Testis (tissue), 5 donors: ENCODE measurements at places on chromosomes 6 and 20. TPM values are rescaled to one million over a fixed set of nuclear protein-coding genes. Genes with fewer than 3 reads are reported as not detected.

- DNase-seq: peak; percentile 55
Observed at GRCh38 chr6:28867086-28867409, 56.7 kb downstream of the TRIM27 start.

DNA sequence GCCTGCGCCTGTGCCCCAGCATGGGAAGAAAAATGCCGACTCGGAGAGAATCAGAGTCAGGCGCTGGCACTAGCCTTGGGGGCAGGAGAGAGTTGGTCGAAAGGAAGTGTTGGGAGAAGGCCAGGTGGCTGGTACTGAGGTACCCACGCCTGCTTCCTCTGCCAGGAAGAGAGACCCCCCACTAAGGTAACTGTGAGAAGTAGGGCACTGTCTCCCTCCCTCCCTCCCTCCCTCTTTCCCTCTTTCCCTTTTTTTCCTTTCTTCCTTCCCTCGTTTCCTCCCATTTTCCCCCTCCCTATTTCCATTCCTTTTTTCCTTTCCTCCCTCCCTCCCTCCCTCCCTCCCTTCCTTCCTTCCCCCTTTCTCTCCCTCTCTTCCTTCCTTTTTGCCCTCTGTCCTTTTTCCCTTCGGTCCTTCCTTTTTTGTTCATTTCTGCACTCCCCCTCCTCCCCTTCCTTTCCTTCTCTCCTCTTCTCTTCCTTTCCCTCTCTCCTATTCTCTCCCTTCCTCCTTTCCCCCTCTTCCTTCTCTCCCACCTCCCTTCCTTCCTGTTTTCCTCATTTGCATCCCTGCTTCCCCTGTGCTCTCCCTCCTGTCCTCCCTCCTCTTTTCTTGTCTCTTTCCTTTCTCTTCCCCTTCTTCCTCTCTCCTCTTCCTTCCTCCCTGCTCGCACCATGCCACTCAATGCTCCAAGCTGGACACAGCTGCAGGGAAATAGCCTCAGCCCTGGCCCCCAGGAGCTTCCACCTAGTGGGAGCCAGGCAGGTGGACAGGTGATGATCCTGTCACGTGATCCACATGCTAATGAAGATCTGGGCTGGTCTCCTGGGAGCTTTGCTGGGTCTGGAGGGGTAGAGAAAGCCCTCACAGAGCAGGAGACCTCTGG is 148.0 kb downstream of the DHX35 start:
- DNase-seq: no peak

DNA sequence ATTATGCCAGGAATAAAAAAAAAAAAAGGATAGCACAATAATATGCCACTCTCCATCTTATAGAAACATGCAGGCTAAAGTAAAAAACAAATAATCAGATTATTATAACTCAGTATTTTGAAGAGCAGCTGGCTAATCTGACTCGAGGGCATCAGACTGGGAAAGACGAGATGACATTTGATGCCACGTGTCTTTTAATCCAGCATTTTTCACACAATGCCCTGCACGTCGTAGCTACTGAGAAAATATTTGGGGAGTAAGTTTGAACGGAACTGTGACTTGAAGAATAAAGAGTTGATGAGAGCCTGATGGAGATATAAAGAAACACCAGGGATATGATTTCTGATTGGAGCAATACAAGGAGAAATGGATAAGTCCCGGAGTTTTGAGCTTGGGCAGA is 237.7 kb downstream of the ARID1B start:
- DNase-seq: no peak

GRCh38 chr6:8551386-8551785 is 116.0 kb upstream of the SLC35B3 start:
- no peak for DNase-seq

DNA sequence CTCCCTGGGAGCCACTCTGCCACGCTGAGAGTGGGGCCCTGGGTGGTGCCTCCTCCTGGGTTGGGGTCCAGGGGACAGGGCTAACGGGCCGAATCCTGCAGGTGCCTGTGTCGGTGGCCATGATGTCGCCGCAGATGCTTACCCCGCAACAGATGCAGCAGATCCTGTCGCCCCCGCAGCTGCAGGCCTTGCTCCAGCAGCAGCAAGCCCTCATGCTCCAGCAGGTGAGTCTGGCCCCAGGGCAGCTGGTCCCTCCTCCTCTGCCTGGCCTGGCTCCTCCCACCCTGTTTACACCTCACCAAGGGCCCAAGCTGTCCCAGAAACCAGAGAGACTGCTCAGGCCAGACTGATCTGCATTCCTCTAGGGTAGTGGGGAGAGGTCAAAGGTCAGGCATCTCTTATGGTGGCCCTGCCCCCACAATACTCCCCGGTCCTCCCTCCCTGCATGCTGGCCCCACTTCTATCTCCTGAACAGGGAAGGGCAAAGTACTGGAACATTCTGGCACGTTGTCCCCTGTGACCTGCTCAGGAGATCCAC is 38.6 kb downstream of the FOXP4 start:
- no peak for DNase-seq

- no peak for DNase-seq
Observed at GRCh38 chr20:6235510-6235909, 112.7 kb upstream of the FERMT1 start.

DNA sequence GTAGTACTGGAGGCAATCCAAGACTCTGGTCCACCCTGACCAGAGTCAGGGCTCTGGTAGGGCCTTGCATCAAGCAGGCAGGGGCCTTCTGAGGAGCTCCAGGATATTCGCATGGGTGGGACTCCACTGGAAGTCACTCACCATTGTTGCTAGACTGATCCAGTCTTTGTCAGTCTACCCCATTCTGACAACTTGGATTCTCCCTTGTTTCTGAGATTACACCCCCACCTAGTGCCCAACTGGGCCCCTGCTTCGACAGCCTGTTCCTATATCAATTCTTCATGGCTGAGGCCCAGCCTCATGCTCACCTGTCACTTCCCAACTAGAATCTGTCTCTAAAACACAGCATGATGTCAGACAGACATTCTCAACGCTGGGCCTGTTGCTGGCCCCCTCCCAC is 5.2 kb downstream of the SLC35D3 start:
- DNase-seq: peak; percentile 34

- no peak for DNase-seq
Observed at GRCh38 chr6:114897536-114897935, 554.7 kb upstream of the HS3ST5 start.

DNA sequence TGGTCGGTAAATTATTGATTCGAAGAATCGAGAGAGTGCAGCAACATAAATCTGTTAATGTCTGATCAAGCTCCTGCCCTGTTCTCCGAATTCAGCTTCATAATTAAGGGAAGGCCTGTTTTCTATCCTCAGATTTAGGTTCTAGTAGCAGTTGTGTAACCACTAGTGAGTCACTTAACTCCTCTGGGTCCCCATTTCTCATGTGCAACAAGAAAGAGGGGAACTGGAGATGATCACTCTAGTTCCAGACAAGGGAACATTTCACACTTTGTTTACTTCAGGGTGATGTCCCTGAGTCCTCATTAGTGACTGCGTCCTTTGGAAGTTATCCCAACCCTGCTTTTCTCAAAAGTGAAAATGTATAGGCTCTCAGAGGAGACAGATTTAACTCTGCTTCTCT is 68.1 kb upstream of the RNF146 start:
- DNase-seq: no peak

- no peak for DNase-seq
Observed at GRCh38 chr6:47256361-47256760, 53.3 kb downstream of the TNFRSF21 start.

DNA sequence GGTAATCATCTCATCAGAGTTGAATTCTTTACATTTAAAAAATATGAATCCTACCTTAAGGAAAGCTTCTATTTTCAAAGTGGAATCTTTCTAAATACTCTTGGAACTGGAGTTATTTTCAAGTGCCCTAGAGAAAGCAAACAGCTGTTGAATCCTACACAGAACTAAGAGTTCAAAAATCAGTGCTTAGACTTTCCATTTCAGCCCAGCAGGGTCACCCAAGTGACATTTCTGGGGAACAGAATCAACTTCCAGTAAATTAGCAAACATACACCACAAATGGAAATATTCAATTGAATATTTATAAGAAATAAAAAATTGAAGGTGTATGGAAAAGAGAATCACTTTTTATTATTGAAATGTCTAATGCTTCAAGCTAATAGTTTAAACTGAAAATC is 427.7 kb upstream of the NOX3 start:
- DNase-seq: no peak

- DNase-seq: no peak
Observed at GRCh38 chr6:94893327-94893726, 684.0 kb upstream of the MANEA start.

- DNase-seq: no peak
Observed at GRCh38 chr6:154920495-154921200, 74.5 kb upstream of the TIAM2 start.

DNA sequence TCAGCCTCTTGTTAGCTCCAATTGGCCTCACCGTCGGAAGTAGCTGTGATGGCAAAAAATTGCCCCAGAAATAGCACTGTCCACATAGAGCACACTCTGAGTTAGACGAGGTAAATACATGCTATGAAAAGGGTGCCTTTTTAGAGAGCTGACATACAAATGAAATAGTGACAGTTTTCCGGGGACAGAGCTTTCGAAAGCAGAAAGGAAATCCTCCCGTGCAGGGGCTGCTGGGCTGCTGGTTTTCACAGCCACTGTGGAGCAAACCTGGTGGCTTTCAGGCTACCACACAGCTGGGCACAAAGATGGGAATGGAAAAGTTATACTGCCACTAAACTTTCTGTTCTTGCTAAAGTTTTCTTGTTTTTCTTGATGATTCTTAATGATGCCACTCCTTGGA is 8.3 kb downstream of the SLPI start:
- DNase-seq: no peak

- no peak for DNase-seq
Observed at GRCh38 chr6:70864401-70864800, 92.5 kb downstream of the B3GAT2 start.

DNA sequence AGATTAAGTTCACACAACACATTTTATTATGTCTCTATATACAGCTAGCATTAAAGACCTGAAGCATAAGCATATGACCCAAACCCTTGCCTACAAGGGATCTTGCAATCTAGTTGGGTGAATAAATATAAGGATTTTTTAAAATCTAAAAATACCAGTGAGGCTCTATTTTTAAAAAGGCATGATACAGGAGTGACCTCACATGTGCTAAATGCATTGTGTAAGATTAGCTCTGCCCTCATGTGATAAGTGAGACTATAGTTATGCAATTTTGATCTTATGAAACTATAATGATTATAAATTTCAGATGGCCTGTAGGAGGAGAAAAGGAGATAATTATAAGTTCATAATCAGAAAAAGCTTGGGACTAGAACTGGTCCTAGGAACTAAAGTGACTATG is 451.0 kb upstream of the MAN1A1 start:
- DNase-seq: no peak

DNA sequence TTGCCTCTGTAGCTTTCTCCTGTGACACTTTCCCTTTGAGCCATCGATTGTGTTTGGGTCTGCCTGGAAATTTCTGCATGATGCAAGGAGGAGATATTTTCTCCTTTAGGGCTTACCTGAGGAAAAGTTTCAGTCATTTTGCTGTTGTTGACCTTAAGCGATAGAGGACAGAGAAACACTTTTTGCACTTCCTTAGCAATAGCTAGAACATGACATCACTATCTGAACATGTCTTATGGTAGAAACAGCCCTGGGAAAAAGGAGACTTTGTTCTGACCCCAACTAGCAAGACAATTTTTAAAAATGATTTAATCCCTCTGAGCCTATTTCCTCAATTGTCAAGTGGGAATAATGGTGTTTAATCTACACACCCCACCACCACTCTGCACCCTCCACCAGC is 9.7 kb upstream of the FILIP1 start:
- DNase-seq: no peak

GRCh38 chr6:34148631-34149451 is 3.0 kb upstream of the GRM4 start:
- no peak for DNase-seq

DNA sequence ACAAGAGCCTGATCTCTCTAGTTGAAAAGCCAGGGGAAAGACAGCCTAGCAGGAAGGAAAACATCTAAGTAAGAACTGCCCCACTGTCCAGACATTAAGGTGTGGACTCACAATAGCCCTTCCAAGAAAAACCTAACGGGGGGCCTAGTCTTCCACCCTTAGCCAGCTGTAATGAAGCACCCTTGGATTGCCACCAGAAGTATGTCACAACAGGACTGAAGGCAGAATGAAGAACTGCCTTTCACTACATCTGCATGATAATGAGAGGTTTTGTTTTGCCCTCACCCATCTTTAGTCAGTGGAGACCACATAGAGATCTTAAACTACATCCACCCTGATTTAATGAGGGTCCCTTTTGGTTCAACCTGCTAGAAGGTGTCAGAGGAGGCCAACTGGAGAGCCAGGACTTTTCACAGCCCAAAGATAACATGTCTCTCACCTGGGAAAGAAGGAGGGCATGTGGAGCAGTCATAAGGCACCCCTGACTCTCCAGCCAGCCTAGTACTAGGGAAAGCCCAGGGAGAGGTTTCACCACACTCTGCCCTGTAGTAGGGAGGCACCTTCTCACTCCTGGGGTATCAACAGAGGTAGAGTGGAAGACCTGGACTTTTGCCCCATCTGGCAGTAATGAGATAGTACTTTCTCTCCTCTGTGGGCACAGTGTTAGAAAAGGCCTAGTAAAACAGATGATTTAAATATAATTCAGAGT is 1017.4 kb upstream of the MANEA start:
- no peak for DNase-seq

DNA sequence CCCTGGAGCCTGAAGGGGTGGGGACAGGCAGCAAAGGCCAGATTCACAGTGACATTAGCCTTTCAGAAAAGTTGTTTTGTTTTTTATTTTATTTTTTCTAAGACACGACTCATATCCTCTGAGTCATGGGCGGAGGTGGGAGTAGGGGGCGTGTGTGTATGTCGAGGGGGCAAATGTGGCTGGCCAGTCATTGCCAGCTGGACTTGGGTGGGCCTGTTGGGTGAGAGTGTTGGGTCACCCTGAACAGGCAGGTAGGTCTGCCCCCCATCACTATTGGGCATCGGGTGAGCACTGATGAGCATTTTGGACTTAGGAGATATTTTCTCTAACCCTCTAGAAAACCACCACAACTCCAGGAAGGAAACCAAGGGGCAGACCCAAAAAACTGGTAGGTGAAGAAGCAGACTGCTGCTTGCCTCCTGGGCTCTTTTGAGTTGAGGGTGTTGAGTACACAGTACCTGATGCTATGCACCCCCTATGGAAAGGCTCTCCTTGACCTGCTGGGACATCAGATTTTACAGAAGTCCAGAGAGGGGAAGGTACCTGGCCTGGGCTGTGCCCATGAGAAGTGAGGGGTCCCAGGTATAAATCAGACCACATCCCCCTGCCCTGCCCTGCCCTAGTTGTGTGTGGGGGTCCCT is 5.6 kb downstream of the SMIM29 start:
- no peak for DNase-seq

Gene TFAP2D
- total RNA-seq: not detected

Gene WFDC2
- 6.1 TPM for total RNA-seq

Gene PMEPA1
- 8.1 TPM for total RNA-seq

Gene BPI
- 17.5 TPM for total RNA-seq

Gene C20orf202
- 1.7 TPM for total RNA-seq

Gene HLA-DPA1
- total RNA-seq: 26.5 TPM

Gene SRSF12
- total RNA-seq: 21.7 TPM

Gene KCNQ2
- 49.2 TPM for total RNA-seq
